ENCODE measurements at places on chromosomes 5 and 9.

DNA sequence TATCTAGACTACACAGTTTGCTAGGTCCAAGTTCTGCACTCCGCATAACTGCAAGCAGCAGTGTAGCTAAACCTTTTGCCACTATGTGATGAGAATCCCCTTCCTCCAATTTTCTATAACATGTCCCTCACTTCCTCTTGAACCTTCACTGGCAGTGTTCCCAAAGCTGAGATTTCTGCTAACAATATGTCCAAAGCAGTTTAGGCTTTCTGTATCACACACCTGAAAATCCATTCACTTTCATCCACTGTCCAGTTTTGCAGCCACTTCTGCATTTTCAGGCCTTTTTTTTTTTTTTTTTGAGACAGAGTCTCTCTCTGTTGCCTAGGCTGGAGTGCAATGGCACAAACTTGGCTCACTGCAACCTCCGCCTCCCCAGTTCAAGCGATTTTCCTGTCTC is 111.1 kb downstream of the GADD45G start:
- H3K4me1 ChIP-seq: peaks cover 18% of the 10 kb centered on the region
- peak overlapping the region; percentile 35 for H3K4me3 ChIP-seq
- H3K27me3 ChIP-seq: no peaks in the 10 kb centered on the region
- no peaks in the 10 kb centered on the region for H3K36me3 ChIP-seq
- H3K27ac ChIP-seq: no peak overlapping the region

GRCh38 chr5:15929611-15930263 is 249.9 kb downstream of the MARCHF11 start:
- H3K27me3 ChIP-seq: no peaks in the 10 kb centered on the region
- DNase-seq: no peak
- no peaks in the 10 kb centered on the region for H3K4me1 ChIP-seq
- H3K4me3 ChIP-seq: no peak overlapping the region
- no peak overlapping the region for H3K27ac ChIP-seq

- peaks cover 1% of the 10 kb centered on the region for H3K27me3 ChIP-seq
- peaks cover 20% of the 10 kb centered on the region for H3K4me1 ChIP-seq
- DNase-seq: no peak
- H3K27ac ChIP-seq: no peak overlapping the region
- no peaks in the 10 kb centered on the region for H3K36me3 ChIP-seq
Observed at GRCh38 chr9:93266521-93267001, 82.6 kb downstream of the WNK2 start.

GRCh38 chr9:71756753-71757152 is 11.6 kb downstream of the CEMIP2 start:
- no peaks in the 10 kb centered on the region for H3K27me3 ChIP-seq
- H3K4me3 ChIP-seq: peak overlapping the region; percentile 45
- peaks cover 72% of the 10 kb centered on the region for H3K4me1 ChIP-seq
- no peak overlapping the region for H3K27ac ChIP-seq

DNA sequence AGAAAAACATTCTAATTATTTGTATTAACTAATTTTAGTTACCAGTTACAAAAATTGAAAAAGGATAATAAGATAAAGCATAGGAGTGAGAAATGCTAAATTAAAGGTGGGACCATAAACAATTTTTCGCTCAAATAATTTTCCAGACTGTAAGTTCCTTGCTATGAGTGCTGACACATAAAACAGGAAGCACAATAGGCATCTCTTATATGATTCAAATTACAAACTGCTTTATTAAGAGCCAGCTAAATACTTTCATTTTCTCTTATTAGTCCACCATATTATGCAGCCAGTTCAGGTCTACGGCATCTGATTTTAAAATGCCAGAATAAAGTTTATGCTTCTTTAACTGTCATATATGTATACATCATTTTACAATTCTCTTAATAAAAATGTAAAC is 4.4 kb downstream of the RC3H2 start:
- H3K4me3 ChIP-seq: peak overlapping the region; percentile 92
- H3K27me3 ChIP-seq: no peaks in the 10 kb centered on the region
- peak overlapping the region; percentile 77 for H3K27ac ChIP-seq
- peaks cover 15% of the 10 kb centered on the region for H3K36me3 ChIP-seq

- no peak for DNase-seq
- no peak overlapping the region for H3K27ac ChIP-seq
- no peaks in the 10 kb centered on the region for H3K36me3 ChIP-seq
- H3K4me3 ChIP-seq: no peak overlapping the region
- no peaks in the 10 kb centered on the region for H3K4me1 ChIP-seq
Observed at GRCh38 chr5:68398146-68398812, 182.7 kb downstream of the PIK3R1 start.

DNA sequence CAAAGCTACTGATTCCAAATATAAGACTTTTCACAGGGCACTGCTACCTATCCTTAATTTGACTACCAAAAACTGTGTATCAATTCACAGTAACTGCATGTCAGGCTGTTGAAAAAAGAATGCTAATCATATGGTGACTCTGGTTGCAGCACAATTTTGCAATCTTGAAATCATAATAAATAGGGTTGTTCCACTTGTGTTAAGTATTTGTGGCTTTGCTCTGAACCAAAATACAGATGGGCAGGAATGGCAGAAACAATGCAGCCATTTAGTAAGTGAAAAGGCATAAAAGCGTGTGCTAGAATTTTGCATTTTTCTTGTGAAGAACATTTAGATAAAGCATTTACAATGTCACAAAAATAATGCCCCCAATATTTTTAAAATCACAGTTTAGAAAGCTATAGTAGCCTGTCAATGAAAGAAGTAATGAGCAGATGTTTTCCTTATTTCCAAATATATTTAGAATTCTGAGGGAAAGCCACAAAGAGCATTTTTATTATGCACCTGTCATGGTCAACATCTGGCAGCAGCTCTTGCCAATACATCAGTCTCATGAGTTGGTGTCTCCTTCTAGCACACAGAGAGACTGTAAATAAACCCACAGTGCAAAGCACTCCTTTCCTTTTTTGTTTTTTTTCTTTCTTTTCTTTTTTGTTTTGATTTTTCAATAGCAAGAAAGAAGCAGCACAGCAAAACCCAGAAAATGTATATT is 54.8 kb upstream of the PAM start:
- no peaks in the 10 kb centered on the region for H3K36me3 ChIP-seq
- no peak overlapping the region for H3K27ac ChIP-seq
- no peak for DNase-seq
- H3K4me3 ChIP-seq: no peak overlapping the region

DNA sequence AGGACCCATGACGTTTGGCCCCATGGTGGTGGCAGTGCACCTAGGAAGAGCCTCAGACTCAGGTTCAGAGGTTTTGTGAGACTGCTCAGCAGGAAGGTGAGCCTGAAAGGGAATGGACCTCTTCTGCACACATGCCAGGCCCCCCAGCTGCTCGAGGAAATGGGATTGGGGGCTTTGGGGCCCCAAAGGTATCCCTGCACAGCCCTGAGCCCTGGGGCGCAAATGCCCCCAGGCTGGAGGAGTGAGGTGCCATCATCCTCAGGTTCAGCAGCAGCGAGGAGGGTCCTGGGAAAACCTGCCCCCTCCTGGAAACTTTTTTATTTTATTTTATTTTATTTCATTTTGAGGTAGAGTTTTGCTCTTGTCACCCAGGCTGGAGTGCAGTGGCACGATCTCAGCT is 171.8 kb upstream of the MVB12B start:
- H3K36me3 ChIP-seq: no peaks in the 10 kb centered on the region
- DNase-seq: no peak
- H3K4me3 ChIP-seq: no peak overlapping the region
- no peaks in the 10 kb centered on the region for H3K4me1 ChIP-seq

GRCh38 chr5:979100-979817 is 29.3 kb upstream of the NKD2 start:
- H3K4me1 ChIP-seq: no peaks in the 10 kb centered on the region
- H3K27me3 ChIP-seq: no peaks in the 10 kb centered on the region
- no peak overlapping the region for H3K27ac ChIP-seq
- H3K36me3 ChIP-seq: no peaks in the 10 kb centered on the region
- H3K4me3 ChIP-seq: no peak overlapping the region
- no peak for DNase-seq

GRCh38 chr9:109249615-109250014 is 71.2 kb downstream of the EPB41L4B start:
- no peaks in the 10 kb centered on the region for H3K36me3 ChIP-seq
- peaks cover 7% of the 10 kb centered on the region for H3K27me3 ChIP-seq
- no peaks in the 10 kb centered on the region for H3K4me1 ChIP-seq
- no peak for DNase-seq
- no peak overlapping the region for H3K27ac ChIP-seq
- no peak overlapping the region for H3K4me3 ChIP-seq

DNA sequence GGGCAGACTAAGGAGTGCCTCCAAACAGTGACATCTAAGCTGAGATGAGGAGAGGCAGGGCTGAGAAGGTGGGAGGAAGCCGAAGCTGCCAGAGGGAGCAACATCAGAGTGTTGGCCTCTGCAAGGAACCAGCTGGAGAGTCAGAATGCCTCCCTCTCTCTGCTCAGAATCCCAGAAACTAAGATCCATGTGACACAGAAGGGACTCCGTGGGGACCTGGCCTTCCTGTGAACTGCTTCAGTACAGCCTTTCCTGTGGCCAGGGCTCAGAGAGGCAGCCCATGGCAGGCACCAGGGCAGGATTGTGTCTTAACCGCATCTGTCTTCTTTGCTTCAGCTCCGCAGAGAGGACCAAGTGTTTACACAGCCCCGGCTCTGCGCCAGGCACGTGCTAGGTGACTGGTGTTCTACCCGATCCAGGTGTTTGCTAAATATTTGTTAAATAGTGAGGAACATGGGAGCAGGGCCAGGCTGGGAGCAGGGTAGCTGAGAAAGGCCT is 33.5 kb downstream of the KCNMB1 start:
- H3K27me3 ChIP-seq: peaks cover 14% of the 10 kb centered on the region
- no peak for DNase-seq
- no peak overlapping the region for H3K27ac ChIP-seq
- H3K36me3 ChIP-seq: no peaks in the 10 kb centered on the region

GRCh38 chr5:64632251-64632650 is 58.1 kb upstream of the SHISAL2B start:
- H3K27me3 ChIP-seq: peaks cover 10% of the 10 kb centered on the region
- no peak overlapping the region for H3K4me3 ChIP-seq
- H3K27ac ChIP-seq: no peak overlapping the region
- no peaks in the 10 kb centered on the region for H3K36me3 ChIP-seq
- no peaks in the 10 kb centered on the region for H3K4me1 ChIP-seq

DNA sequence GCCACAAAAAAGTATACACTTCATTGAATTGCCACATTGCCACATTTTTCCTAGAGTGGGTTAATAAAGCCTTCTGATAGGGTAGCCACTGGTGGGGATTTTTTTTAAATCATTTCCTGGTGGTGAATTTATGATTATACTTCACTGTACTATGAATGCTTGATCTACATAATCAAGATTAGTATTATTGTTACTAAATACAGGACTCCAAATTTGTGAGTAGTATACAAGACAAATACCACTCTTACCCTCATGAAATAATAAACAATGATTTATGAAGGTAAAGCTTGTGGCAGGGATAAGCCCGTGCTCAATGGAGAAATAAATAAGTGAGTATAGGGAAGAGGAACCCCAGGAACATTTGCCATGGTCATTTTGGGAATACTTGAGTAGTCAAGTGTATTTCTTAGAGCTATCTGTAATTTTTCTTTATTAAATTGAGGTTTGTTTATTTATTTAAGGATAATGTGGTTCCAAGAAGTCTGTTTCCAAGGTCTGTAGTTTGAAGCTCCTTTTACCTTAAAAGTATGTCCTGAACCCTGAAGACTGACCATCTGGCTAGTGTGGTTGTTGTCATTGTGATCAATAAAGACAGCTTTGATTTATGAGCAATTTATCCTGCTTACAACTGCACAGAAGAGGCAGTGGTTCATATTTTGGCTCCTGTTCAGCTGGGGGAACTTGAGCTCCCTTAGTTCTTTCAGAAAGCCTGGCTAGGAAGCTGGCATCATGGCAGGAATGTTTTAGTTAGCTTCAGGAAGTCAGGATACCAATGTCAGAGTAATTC is 118.6 kb downstream of the ZSWIM6 start:
- peaks cover 2% of the 10 kb centered on the region for H3K36me3 ChIP-seq
- no peak for DNase-seq
- H3K27ac ChIP-seq: no peak overlapping the region
- H3K27me3 ChIP-seq: no peaks in the 10 kb centered on the region
- H3K4me3 ChIP-seq: no peak overlapping the region

DNA sequence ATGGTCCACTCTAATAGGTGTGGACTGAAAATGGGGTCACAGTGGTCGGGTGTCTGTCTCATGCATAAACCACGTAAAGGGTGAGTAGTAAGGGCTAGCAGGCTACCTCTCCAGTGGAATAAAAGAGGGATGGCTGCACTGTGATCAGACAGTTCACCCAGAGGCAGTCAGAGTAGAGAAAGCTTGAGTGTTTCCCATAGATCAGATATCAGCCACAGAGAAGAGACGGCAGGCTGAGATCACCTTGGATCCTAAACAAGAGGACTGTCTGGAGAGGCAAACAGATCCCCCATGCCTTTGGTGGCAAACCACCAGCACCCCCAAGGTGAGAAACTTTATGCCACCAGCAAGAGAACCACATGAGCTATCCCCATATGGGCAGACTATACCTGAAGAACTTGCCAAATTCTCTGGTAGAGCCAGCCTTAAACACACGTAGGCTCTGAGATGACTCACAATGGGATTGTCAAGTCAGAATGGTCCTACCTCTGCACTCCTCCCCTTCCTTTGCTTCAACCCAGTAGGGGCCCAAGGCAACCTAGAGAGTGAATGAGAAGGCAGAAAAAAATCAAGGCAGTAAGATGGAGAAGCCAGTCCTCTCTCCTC is 205.2 kb upstream of the MAP3K1 start:
- peak overlapping the region; percentile 23 for H3K4me3 ChIP-seq
- DNase-seq: no peak
- H3K4me1 ChIP-seq: peaks cover 52% of the 10 kb centered on the region
- H3K27me3 ChIP-seq: no peaks in the 10 kb centered on the region

DNA sequence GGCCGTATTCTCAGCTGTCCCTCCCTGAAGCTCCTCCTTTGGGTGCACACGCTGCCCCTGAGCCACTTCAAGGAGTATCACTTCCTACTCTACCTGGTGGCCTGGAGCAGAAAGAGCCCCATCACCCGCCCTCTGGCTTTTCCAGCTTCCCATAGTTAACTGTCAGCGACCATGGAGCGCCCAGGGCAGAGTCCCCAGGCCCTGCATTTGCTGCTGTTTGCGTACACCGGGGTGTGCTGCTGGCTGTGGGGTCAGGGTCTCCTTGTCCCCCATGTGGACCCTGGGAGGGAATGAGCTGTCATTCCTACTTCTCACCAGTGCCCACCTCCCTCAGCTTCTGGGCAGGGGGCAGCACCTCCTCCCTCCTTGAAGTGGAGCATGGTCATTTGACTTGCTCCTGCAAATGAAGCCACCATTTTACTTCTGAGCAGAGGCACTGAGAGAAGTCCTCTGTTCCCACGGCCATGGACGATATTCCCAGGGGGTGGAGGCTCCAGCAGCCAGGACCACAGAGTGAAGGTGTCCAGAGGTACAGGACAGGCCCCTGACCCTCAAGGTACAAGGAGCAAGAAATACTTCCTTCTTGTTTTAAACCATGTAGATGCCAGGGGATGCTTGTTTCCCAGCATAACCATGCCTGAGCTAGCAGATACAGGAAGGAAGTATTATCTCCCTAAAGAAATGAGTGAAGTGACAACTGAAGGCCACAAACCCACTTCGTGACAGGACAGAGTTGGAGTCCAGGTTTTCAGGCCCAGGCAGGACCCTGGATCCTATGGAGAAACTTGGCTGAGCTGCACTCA is 40.6 kb upstream of the COL5A1 start:
- H3K27ac ChIP-seq: no peak overlapping the region
- H3K4me3 ChIP-seq: no peak overlapping the region
- no peaks in the 10 kb centered on the region for H3K27me3 ChIP-seq
- no peak for DNase-seq

- no peak overlapping the region for H3K4me3 ChIP-seq
- peaks cover 83% of the 10 kb centered on the region for H3K36me3 ChIP-seq
- no peaks in the 10 kb centered on the region for H3K4me1 ChIP-seq
- no peak overlapping the region for H3K27ac ChIP-seq
- no peaks in the 10 kb centered on the region for H3K27me3 ChIP-seq
Observed at GRCh38 chr5:142143878-142144277, 35.3 kb downstream of the NDFIP1 start.

All from CD4-positive, CD25-positive, alpha-beta regulatory T cell (primary cell).